HepG2 (cell line): ENCODE measurements at places on chromosomes 12 and 14.

- DNase-seq, result no peak
Measured at GRCh38 chr12:26732005-26732908, 100.7 kb downstream of the ITPR2 start.

GRCh38 chr14:53879022-53879686 lies 77.5 kb downstream of the BMP4 start:
- no peak for DNase-seq

DNA sequence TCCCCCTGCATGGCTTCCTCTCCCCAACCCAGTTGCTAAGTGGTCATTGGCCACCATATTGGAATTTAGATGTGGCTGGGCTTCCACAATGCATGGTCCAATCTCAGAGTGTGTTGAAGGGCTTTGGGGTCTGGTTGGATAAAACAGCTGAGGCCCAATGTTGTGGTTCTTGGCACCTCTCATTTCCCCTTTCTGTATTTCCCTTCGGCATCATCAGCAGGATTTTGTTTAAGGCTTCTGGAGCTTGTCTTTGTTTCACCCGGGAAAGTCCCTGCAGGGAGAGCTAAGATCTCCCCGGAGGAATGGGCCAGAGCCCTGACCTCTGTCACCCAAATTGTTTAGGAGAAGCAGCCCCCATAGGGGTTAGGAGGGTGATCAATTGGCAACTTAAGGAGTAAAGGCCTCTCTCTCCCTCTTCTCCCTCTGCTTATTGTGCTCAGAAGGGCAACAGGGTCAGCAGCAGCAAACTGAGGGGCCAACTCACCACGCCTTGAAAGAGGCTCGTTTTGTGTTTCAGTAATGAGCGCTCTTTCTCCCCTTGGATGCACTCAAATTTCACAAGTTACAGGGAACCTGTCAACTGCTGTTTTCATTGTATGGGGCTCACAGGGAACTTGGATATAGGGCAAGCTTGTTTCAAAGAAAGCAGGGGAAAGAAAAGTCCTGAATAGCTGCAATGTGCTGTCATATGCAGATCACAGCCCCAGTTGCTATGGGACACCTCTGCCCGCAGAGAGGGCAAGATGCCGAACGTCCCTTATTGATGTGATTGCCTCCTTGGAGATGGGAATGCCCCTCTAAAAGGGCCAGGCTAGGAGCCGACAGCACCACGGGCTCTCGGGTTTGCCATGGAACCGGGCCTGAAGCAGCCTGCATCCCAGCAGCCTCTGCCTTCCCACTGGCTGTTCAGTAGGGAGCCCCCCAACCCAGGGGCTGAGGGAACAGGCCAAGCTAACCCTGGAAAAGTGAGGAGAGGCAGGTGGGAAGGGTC lies 223.7 kb downstream of the ZFP36L1 start:
- DNase-seq, result no peak

DNA sequence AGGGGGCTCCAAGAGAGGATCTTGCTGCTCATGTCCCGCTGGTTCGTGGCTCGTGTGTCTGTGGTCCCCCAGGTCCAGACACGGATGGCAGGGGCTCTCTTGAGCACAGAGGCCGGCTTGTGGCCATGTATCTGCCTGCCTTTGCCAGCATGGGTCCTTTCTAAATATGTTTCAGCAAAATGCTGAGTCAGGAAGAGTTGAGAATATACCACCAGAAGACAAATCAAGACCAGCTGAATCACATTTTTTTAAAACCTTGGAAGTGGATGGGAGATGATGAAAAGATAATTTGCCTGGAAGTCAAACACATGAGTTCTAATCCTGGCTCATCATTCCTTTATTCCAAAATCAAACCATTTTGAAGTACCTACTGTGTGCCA lies 58.0 kb downstream of the NUAK1 start:
- no peak for DNase-seq

- no peak for DNase-seq
Measured at GRCh38 chr14:39289523-39289922, 55.8 kb downstream of the MIA2 start.

- no peak for DNase-seq
Measured at GRCh38 chr12:93103154-93103553, 174.1 kb upstream of the EEA1 start.

GRCh38 chr12:123908884-123909725 lies 63.5 kb downstream of the CCDC92 start:
- DNase-seq, result no peak

GRCh38 chr14:43540948-43541347 lies 966.1 kb downstream of the FSCB start:
- peak; percentile 40 for DNase-seq

GRCh38 chr14:50769863-50770500 lies 61.0 kb downstream of the NIN start:
- no peak for DNase-seq

DNA sequence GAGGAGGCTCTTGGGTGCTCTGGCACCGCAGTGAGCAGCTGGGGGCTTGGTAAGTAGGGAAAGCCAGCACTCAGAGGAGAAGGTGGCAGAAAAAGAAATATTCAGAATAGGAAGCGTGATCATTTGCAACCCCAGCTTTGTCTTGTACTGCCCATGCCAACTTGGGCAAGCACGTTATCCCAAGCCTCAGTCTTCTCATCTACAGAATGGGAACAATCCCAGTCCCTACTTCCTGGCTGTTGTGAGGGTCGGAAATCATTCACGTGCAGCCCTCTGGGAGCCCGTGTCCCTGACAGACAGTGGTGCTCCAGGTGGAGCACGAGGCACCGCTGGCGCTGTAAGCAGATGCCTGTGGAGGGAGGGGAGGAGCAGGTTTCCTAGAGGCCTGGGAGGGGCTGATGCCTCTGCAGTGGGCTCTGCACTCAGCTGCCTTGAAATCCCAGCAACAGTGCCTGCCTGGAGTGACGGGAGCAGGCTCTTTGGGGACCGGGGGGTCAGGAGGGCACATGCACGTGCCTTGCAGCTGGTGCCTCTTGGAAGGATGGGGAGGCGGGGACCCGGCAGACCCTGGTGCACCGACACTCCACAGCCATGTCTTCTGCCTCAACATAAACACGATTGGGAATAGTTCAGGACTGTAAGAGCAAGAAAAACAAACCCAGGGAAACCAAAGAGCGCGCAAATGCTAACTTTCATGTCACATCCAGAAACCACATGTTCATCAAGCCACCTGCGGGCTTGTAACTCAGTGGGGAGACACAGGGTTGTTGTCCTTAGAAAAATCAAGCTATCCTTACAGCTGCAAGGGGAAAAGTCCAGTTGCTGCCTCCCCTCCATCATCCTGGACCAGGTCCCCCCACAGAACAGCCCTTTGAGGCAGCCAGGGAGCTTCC lies 86.5 kb upstream of the DIO3 start:
- DNase-seq, result no peak

GRCh38 chr14:41449066-41449465 lies 157.6 kb upstream of the LRFN5 start:
- DNase-seq, result no peak

- DNase-seq, result no peak
Measured at GRCh38 chr14:79670811-79671210, 540.5 kb downstream of the DIO2 start.

DNA sequence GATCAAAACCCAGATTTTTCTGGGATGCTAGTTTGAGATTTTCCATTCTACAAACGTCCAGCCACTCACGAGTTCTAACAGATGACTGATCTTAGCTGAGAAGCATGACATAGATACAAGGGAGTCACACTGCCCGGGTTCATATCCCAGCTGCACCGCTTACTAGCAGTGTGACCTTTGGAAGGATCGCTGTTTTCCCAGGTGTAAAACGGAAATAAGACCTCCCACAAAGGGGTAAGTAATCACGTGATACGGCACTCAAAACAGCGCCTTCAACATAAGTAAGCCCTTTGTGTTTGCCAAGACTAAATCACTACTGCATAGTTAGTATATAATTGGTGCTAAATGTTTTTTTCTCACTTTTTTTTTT lies 624 bp upstream of the PWP1 start:
- DNase-seq, result peak; percentile 96

DNA sequence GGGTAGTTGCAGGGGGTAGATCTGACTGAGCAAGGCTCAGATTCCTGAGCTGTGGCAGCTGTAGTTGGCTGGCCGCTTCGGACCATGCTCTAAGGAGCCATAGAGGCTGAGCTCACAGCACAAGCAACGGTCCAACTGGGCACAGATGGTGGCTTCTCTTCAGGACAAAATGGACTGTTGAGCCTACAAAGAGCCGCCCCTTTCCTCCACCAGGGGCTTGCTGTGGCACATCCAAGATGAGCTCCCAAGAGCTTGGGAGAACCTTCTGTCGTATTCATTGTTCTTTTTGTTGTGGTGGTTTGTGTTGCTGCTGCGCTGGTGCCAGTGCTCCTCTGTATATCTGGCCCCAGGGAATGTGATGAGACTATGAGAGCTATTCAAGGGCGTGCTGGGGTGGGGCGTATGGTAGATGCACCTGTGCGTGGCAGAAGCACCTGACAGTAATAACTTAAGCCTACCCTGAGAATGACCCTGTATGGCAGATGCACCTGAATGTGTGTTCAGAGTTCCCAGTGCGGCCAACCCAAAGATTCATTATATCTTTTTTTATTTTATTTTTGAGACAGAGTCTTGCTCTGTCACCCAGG lies 17.8 kb upstream of the LGALS3 start:
- no peak for DNase-seq

DNA sequence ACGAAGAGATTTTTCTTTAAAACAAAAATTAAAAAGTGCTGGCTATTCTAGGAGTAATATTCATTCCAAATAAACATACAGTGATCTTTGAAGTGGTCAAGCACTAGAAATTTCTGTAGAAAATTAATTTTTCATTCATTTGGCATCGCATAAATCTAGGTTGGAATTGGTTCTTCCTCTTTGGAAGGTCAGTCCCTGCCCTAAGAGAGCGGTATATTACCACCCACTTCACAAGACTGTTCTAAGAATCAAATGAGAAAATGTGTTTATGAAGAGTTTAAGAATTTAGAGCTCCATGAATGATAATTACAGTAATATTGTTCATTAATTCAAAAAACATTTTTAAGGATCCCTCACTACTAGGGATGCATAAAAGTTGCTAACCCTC lies 444 bp upstream of the GEMIN2 start:
- no peak for DNase-seq

- DNase-seq, result no peak
Measured at GRCh38 chr14:60651086-60651795, 2.0 kb upstream of the SIX1 start.

- no peak for DNase-seq
Measured at GRCh38 chr14:53848854-53849253, 107.8 kb downstream of the BMP4 start.

GRCh38 chr12:65494537-65494936 lies 216.1 kb downstream of the MSRB3 start:
- peak; percentile 22 for DNase-seq

DNA sequence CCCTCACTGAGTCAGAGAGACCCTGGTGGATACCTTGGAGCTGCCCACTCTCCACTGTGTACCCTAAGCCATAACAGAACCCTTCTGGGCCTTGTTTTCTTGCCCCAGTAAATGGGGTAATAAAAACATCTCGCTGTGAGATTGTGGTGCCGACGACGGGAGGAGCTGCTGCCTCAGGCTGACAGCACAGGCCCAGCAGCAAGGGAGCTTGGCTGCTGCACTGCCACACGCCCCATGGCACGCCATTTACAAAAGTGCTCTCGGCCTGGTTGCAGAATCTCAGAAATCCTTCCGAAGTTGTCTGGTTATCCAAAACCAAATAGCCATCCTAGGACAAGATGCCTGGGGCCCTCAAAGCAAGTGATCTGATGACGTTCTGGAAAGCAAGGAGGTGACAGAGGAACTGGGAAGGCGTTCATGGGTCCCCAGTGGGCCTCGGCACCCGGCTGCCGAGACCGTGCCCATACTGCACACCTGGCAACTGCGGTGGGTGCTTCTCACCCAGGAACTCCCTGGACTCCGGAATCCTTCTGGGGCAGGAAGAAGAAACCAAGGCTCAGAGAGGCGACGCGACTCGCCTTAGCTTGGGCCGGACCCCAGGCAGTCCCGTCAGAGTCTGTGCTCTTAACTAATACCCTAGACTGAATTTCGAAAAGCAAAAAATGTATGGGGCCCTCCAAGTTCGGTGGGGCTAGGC lies 26.7 kb downstream of the CHGA start:
- no peak for DNase-seq
